ENCODE measurements at places on chromosomes 3 and 15. TPM values are rescaled to one million over a fixed set of nuclear protein-coding genes. Genes with fewer than 3 reads are reported as not detected.

GRCh38 chr3:50588759-50589433, 19.6 kb downstream of the HEMK1 start:
- H3K36me3 ChIP-seq = no peaks in the 10 kb centered on the region
- DNase-seq = no peak
- H3K4me1 ChIP-seq = no peaks in the 10 kb centered on the region
- no peaks in the 10 kb centered on the region for H3K27me3 ChIP-seq

DNA sequence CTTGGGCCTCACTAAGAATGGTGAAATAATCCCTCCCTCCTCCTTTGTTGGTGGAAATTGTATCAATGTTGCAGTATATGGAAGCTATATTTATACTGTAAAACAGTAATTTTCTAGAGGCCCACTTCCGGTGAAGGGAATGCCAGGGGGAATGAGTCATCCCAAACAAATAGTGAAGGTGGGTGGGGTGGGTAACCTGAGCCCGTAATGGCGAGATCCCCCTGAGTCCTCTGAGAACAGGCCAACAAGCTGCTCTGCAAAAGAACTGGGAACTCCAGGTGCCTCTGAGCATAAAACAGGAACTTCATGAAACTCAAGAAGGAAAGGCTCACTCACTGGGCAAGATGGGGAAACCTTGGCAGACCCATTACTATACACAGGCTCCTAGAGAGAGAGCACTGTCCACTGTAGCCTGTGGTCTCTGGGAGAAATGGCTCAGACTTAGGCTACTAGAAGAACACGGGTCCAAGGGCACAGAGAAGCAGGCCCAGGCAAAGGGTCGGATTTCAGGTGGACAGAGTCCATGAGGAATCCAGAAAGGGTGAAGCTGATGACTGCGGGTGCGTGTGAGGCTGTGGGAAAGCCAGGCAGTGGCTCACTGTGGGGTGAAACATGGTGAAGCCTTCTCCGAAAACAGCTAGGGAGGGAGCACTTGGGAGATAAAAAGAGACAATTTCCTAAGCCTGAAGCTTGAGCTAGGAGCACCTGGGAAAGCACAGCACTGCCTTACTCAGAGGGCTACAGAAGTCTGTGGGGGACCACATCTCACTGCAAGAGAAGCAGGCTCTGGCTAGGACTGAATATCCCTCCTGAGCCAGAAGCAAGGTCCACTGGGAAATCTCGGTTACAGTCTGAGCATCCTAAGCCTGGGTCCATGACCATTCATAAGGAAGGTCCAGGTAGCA, 19.8 kb downstream of the LARP6 start:
- H3K4me3 ChIP-seq = no peak overlapping the region
- no peaks in the 10 kb centered on the region for H3K36me3 ChIP-seq
- no peak overlapping the region for H3K27ac ChIP-seq
- no peaks in the 10 kb centered on the region for H3K27me3 ChIP-seq

GRCh38 chr15:68615811-68616210, 37.0 kb downstream of the CORO2B start:
- H3K27ac ChIP-seq = no peak overlapping the region
- no peaks in the 10 kb centered on the region for H3K36me3 ChIP-seq
- H3K4me3 ChIP-seq = no peak overlapping the region
- no peak for DNase-seq
- H3K4me1 ChIP-seq = no peaks in the 10 kb centered on the region

DNA sequence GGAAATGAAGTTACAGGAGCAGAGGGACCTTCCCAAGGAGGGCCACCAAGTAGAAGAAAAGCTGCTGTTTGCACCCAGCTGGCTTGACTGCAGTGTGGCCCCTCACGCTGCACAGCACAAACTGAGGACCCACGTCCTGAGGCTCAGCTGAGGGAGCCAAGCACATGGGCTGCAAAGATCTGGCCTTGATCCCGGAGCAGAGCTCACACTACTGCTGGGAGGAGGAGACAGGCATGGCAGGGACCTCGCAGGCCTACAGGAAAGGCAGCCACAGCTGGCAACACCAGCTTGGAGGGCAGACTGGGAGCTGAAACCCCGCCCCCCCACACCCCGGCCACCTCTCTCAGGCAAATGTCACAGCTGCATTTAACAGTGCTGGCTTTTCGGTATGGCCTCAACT, 39.7 kb downstream of the KLHL25 start:
- H3K4me3 ChIP-seq = no peak overlapping the region
- no peaks in the 10 kb centered on the region for H3K27me3 ChIP-seq
- no peak overlapping the region for H3K27ac ChIP-seq
- H3K36me3 ChIP-seq = no peaks in the 10 kb centered on the region
- no peak for DNase-seq

GRCh38 chr3:139304383-139304782, 39.4 kb upstream of the MRPS22 start:
- DNase-seq = no peak
- no peak overlapping the region for H3K4me3 ChIP-seq
- H3K4me1 ChIP-seq = peaks cover 3% of the 10 kb centered on the region
- H3K27ac ChIP-seq = no peak overlapping the region
- no peaks in the 10 kb centered on the region for H3K27me3 ChIP-seq

DNA sequence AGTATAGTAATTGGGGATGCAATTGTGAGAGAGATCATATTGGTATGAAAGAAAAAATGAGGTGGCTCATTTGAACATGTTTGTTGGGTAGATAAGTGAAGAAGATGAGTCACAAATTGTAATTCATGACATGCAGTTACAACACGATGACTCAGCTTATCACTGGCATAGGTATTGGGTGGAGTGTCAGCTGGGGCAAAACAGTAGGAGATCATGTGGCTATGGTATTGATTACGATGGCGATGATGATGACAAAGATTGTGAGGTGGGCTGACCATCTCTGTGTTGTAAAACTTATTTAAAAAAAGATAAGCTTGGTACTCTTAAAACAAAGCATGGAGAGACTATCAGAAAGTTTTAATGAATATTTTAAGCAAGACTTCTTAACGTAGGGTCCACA, 11.6 kb upstream of the DPH6 start:
- H3K27me3 ChIP-seq = no peaks in the 10 kb centered on the region
- H3K27ac ChIP-seq = no peak overlapping the region
- no peak overlapping the region for H3K4me3 ChIP-seq
- DNase-seq = peak; percentile 43
- H3K4me1 ChIP-seq = peaks cover 3% of the 10 kb centered on the region

Gene CCR8
- polyA plus RNA-seq = not detected

- no peaks in the 10 kb centered on the region for H3K4me1 ChIP-seq
- H3K27ac ChIP-seq = no peak overlapping the region
- no peaks in the 10 kb centered on the region for H3K27me3 ChIP-seq
- H3K36me3 ChIP-seq = no peaks in the 10 kb centered on the region
Measured at GRCh38 chr3:133256787-133257483, 142.9 kb upstream of the BFSP2 start.

DNA sequence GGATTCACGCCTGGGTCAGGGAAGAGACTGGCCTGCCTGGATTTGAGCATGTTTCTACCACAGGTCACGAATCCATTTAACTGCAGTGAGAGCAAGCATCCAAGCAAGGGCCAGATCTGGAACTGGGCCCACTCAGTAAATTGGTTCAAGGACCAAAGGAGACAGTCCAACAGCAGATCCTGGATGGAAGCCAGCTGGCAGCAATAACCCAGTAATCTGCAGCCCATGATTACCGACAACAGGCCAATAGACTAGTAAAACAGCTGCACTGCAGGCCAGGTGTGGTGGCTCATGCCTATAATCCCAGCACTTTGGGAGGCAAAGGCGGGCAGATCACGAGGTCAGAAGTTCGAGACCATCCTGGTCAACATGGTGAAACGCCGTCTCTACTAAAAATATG, 11.8 kb downstream of the SAMD7 start:
- H3K4me3 ChIP-seq = no peak overlapping the region
- peak; percentile 46 for DNase-seq
- H3K27me3 ChIP-seq = no peaks in the 10 kb centered on the region
- no peak overlapping the region for H3K27ac ChIP-seq
- no peaks in the 10 kb centered on the region for H3K36me3 ChIP-seq
- H3K4me1 ChIP-seq = no peaks in the 10 kb centered on the region

DNA sequence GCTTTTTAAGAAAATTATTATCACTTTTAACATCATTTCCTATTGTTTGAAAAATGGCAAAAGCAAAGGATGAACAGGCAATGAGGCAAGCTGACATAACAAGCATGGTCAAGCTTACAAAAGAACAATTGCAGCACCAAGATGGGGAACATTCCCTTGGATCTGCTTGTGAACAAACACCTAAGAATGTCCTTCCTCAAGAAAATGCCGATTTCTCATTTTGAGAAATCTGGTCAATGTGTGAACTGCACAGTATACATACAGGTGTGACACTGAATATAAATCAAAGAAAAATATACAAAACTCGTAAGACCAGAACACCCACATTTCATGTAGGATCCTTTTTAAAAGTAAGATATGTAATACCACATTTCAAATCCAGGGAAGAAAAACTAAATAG, 58.9 kb downstream of the LRRFIP2 start:
- no peaks in the 10 kb centered on the region for H3K4me1 ChIP-seq
- no peak overlapping the region for H3K27ac ChIP-seq
- no peak for DNase-seq
- no peak overlapping the region for H3K4me3 ChIP-seq
- H3K27me3 ChIP-seq = no peaks in the 10 kb centered on the region

DNA sequence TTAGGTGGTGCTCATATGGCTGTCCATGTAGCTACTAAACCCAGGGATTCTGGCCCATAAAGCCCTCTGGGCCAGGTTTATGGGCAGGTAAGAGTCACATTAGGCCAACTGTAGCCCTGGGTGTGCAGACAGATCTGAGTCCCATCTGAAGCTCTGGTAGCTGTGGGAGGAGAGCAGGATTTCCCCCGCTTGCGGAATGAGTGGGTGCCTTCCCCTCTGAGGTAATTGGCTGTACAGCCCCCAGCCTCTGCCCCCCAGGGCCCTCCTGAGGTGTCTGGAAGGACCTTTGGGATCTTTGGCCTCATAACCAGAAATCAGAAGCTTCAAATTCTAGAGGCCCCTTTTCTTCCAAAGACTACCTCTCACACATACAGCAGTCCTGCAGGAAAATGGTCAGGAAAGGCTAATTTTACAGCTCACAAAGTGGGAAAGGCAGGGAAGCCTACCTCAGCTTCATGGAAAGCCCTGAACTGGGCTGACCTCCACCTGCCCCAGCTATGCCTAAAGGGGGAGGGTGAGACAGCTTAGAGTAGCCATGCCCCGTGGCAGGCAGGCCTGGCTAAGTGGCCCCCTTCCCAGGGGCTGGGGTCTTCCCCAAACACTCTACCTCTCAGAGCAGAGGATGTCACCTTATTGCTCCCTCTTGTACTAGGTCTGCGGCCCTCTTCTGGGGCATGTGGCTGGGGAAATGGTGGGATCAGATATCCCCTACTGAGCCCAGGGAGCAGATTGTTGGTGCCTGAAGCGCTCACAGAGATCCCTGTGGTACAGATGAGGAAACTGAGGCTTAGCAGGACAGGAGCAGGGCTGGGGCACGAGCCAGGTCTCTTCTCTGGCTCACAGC, 16.8 kb downstream of the HEMK1 start:
- no peak overlapping the region for H3K4me3 ChIP-seq
- peaks cover 3% of the 10 kb centered on the region for H3K4me1 ChIP-seq
- peaks cover 41% of the 10 kb centered on the region for H3K36me3 ChIP-seq
- no peaks in the 10 kb centered on the region for H3K27me3 ChIP-seq
- no peak for DNase-seq

GRCh38 chr3:177358091-177358976, 161.1 kb upstream of the TBL1XR1 start:
- peak; percentile 66 for DNase-seq
- no peaks in the 10 kb centered on the region for H3K36me3 ChIP-seq

DNA sequence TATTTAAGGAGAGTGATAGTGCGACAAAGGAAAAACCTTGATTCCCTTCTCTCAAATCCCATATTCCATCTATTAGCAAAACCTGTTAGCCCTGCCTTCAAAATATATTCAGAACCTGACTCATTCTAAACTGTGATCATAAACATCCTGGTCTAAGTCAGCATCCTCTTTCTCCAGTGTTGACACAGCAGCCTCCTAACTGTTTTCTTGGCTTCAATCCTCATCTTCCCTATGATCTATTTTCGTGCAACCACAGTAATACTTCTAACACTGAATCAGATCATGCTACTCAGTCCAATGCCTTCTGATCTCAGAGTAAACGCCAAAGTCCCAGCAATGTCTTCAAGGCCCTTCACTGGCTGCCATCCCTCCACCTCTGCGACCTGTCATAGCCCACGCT, 785.1 kb downstream of the EDEM1 start:
- no peak overlapping the region for H3K4me3 ChIP-seq
- H3K27ac ChIP-seq = no peak overlapping the region
- H3K36me3 ChIP-seq = no peaks in the 10 kb centered on the region
- no peaks in the 10 kb centered on the region for H3K27me3 ChIP-seq
- DNase-seq = no peak

Gene GASK1A
- polyA plus RNA-seq = 2.4 TPM

Gene AQP9
- polyA plus RNA-seq = 0.03 TPM

Gene ZNF80
- not detected for polyA plus RNA-seq

GRCh38 chr3:177334803-177335202, 137.5 kb upstream of the TBL1XR1 start:
- DNase-seq = no peak
- no peak overlapping the region for H3K4me3 ChIP-seq
- no peak overlapping the region for H3K27ac ChIP-seq
- H3K27me3 ChIP-seq = no peaks in the 10 kb centered on the region
- peaks cover 11% of the 10 kb centered on the region for H3K4me1 ChIP-seq

- H3K27me3 ChIP-seq = no peaks in the 10 kb centered on the region
- DNase-seq = no peak
- H3K27ac ChIP-seq = no peak overlapping the region
- H3K4me3 ChIP-seq = no peak overlapping the region
- no peaks in the 10 kb centered on the region for H3K36me3 ChIP-seq
Measured at GRCh38 chr3:38994251-38994650, 57.5 kb downstream of the SCN11A start.

DNA sequence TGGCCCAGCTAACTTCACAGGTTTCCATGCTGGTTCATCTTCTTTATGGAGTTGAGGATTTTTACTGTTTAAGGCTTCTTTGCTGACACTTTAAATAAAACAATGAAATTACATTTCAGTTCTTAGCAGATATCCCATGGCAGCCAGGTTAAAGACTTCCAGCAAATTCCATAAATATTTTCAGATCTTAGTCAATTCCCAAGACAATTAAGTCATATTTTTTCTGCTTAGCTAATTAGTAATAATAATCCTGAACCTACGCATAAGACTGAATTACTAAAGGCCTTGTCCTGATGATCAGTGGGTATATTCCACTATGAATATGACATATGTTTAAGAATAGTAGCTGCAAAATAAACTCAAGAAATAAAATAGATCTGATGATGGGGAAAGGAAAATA, 83.3 kb downstream of the NR2E3 start:
- H3K4me1 ChIP-seq = no peaks in the 10 kb centered on the region
- no peaks in the 10 kb centered on the region for H3K36me3 ChIP-seq
- no peaks in the 10 kb centered on the region for H3K27me3 ChIP-seq
- no peak overlapping the region for H3K4me3 ChIP-seq

Gene GOLGA6L7
- not detected for polyA plus RNA-seq

All from small intestine (tissue), 16 donors.